ENCODE measurements at places on chromosomes 3 and 15. TPM values are rescaled to one million over a fixed set of nuclear protein-coding genes. Genes with fewer than 3 reads are reported as not detected.

DNA sequence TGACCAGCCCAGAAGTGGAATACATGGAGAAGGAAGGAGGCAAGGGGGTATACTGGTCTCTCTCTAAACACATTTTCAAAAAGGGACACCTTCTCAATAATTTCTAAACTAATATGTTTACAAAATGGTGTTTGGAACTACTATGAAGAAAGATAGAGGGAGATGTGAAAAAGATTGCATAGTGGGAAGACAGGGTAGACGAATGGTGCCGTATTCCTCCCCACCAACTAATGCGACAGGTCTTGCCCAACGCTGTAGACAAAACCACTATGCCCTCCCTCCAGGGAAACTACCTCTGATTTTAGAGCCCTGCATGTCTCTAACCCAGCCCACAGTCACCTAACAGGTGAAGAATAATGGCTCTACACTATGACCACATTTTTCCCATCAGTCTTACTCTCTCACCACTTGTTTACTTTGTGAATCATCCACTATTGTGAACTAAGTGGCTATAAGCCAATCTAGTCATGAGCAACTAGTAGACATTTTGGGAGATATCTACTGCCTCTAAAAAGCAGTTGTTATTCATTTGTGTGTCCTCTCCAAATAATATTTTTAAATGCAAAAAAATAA is 108.2 kb upstream of the UBE2E2 start:
- DNase-seq: no peak
- H3K4me1 ChIP-seq: no peaks in the 10 kb centered on the region
- no peak overlapping the region for H3K4me3 ChIP-seq

GRCh38 chr3:178982137-178982536 is 89.5 kb downstream of the ZMAT3 start:
- no peaks in the 10 kb centered on the region for H3K36me3 ChIP-seq
- no peak for DNase-seq
- H3K27ac ChIP-seq: no peak overlapping the region
- H3K4me3 ChIP-seq: no peak overlapping the region
- H3K27me3 ChIP-seq: peaks cover 1% of the 10 kb centered on the region

DNA sequence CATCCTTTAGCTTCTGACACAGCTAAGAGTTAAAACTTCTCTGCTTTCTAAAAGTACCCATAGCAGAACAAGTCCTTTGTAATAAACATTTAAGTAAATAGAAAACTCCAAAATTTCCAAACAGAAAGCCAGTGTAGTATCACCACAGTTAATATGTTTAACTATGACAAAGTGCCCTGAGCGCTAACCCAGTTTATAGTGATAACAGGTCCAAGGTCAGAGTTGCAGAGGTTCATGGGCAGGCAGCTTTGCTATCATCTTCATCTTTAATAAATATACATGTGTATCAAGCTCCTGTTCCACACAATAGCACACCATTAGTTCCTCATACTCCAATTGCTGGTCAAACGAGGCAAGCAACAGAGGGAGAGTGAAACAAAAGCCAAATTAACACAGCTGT is 12.4 kb upstream of the TOP2B start:
- H3K4me3 ChIP-seq: no peak overlapping the region
- H3K27ac ChIP-seq: no peak overlapping the region
- H3K36me3 ChIP-seq: no peaks in the 10 kb centered on the region
- no peaks in the 10 kb centered on the region for H3K27me3 ChIP-seq

DNA sequence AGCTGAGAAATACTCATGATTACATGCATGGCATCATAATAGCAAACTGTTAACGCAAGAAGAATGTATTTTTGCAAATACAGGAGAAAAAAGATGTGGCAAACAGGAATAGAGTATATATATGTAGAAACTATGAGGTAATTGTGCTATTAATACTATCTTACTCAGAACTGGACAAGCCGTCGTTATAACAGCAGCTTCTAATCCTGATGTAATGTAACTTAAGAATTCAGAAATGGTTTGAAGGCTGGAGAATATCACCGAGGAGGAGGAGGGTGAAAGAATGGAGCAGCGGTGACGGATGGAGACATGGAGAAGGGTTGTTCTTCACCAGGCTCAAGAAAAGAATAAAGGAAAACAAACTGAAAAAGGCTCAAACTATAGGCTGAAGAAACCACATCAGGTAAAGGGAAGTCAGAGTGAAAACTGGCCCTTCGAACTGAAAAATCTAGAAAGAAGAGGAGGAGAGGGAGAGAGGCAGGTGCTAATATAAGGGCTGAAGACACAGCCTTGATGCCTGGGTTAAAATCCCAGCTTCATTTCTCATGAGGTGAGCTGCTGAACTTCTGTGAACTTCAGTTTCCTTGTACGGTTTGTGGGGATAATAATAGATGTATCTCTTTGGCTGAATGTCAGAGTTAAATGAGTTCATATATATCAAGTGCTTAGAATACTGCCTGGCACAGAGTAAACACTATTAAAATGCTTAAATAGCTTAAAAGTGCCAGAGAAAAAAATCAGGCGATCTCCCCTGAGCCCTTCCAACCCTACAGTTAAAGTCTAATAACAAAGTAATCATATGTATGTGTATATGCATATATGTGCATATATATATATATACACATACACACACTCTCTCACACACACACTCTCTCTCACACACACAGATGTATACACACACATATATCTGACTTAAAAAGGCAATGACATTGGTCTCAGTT is 43.9 kb downstream of the GOLIM4 start:
- peak overlapping the region; percentile 76 for H3K27ac ChIP-seq
- H3K36me3 ChIP-seq: no peaks in the 10 kb centered on the region
- no peak for DNase-seq
- peak overlapping the region; percentile 47 for H3K4me3 ChIP-seq
- H3K27me3 ChIP-seq: no peaks in the 10 kb centered on the region
- peaks cover 3% of the 10 kb centered on the region for H3K4me1 ChIP-seq

LTF gene
- 5.5 TPM for total RNA-seq
